ENCODE measurements at places on chromosomes 3 and 15.

- no peak for DNase-seq
These were observed 131.2 kb upstream of the TGFBR2 start for GRCh38 chr3:30475038-30475808.

DNA sequence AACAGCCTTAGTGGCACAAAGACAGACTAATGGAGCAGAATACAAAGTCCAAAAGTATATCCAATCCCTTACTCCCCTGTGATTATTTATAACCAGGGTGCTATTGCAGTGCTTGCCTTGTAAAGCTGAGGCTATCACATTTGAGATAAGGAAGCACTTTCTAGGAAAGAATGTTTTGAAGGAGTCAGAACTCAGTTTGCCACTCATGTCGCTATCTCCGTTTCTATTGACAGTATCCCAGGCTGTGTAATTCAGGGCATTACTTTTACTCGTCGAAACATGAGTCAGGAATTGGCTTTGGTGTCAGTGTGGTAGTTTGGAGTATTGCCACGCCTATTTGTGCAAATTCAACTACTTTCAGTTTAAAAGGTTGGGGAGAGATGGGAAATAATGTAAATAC lies 78.4 kb downstream of the FBXL2 start:
- DNase-seq = no peak

DNA sequence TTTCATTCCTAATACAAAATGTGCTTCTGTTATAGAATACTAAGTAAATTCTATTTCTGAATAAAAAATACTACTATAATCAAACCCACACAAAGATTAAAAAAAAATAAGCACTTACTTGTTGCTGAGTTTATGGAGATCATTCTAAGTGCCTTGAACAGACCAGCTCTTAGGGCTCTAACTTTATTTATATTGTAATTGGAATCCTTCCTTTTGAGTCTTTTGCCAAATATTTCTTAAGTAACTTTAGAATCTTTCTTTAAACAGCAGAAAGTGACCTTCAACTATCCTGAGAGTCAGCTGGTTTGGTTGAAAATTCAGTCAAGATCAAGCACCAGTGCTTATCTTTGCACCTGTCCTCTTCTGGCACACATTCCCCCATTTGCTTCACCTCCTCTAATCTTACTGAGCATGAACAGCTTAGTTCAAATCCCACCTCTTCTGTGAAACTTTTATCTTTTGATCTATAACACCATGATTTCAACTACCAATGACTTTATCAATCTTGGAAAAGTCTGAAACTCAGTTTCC lies 149.3 kb downstream of the VPS13C start:
- DNase-seq = no peak

DNA sequence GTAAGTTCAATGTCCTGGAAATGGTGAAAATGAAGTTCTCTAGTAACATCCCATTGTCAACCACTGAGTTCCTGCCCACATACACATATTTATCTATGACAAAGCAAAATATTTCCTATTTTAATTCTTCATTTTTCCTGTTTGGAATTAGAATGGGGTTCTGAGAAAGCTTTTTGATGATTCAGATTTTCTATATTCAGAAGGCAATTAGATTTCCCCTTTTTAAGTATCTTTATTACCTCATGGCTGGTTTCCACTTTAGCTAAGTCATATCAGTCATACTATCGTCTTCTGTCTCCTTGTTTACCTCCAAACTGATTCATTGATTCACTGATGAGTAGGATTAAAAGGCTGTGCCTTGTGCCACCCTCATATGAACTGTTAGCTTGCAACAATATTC lies 17.9 kb downstream of the ETFA start:
- no peak for DNase-seq

GRCh38 chr3:16395212-16395611 lies 118.3 kb downstream of the RFTN1 start:
- no peak for DNase-seq

GRCh38 chr3:118186051-118186450 lies 848.6 kb downstream of the IGSF11 start:
- DNase-seq = no peak

DNA sequence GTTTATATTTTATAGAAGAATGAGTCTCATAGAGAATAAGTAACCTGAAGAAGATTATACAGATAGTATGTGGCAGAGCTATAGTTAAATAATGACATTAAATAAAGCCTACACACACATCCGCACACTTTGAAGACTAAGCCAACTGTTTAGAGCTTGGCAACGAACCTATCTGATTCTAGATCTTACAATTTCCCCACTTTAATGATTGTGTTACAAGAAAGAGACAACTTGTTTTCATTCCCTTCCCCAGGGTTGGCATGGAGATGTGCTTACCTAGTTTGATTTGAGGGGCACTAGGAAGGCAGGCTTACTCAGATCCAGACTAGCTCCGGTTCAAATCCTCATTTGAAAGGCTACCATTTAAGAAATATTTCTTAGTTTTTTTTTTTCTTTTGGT lies 61.9 kb upstream of the CBLB start:
- DNase-seq = no peak

DNA sequence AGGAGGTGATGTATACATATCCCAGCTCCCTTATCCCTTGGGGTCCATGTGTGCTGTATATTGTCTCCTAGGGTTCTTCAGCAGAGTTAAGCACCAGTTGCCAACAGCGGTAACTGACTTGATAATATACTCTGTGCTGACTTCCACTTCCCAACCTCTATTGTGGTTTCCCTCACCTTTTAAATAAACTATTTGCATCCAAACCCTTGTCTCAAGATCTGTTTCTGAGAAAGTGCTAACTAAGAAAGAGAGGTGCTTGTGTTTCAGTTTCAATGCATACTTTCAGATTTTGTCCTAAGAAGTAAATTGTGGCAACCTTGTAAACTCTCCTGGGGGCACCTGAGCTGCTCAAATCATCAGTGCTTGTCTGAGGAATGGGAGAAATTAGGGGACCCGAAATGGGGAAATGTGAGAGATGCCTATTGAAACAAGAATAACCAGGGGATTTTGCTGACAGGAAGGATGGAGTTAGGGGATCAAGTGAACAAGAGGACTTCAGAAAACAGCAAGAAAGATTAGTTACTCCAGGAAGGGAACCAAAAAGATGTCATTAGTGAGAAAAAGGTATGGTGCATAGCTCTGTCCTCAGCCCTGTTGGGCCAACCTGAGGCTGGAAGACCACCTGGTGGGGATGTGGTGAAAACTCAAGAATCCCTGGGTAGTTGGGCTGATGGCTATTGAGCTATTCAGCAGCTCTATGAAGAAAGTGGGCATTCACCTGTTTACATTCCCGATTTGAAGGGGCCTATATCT lies 50.9 kb upstream of the MRPL3 start:
- no peak for DNase-seq

DNA sequence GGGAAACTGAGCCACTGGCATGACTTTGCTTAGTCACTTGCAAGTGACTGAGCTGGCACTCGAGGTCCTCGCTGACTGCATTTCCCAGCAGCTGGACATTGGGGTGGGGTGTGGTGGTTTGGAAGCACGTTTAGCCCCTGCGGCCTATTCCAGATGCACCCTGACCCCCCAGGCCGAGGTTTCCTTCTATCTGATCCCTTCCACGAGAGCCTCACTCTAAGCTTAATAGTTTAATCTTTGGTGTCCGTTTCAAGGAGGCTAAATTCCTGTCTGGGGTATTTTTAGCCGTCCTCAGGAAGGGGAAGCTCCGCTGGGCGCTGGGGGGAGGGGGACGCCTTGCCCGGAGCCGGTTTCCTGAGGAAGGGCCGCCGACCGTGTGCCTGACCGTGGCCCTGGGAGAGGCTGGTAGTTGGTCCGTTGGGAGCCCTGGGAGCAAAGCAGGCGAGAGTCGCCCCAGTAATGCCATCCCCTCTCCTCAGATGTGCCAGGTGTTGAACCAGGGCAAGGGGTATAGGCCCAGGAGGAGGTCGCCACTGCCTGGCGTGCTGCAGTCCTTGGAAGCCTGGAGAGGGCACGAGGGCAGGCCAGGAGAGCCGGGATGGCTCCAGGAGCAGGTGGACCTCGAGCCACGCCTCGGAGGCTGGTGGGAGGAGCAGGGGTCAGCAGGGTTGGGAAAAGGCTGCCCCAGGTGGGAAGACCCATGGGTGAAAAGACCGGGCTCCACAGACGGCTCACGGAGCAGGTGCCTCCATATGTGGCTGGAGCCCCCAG lies 37.2 kb downstream of the IDH2 start:
- no peak for DNase-seq

DNA sequence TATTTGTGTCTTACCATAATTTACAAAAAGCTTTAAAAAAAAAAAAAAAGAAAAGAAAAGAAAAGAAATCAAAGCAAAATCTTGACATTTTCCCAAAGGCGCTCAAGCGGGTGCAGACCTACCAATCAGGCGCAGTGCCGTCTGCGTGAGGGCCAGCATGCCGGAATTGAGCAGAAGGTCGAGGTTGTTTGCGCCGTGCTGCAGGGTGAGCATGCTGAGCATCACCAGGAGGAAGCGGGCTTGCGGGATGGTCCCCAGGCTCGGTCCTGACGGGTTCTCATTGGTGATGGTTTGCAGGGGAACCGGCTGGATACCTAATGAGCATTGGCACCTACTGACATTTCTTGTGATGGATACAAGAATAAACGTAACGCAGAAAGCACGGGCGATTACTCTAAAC lies 93.9 kb downstream of the HERC2 start:
- no peak for DNase-seq

GRCh38 chr3:45596290-45596791 lies 1.8 kb downstream of the LIMD1 start:
- no peak for DNase-seq

DNA sequence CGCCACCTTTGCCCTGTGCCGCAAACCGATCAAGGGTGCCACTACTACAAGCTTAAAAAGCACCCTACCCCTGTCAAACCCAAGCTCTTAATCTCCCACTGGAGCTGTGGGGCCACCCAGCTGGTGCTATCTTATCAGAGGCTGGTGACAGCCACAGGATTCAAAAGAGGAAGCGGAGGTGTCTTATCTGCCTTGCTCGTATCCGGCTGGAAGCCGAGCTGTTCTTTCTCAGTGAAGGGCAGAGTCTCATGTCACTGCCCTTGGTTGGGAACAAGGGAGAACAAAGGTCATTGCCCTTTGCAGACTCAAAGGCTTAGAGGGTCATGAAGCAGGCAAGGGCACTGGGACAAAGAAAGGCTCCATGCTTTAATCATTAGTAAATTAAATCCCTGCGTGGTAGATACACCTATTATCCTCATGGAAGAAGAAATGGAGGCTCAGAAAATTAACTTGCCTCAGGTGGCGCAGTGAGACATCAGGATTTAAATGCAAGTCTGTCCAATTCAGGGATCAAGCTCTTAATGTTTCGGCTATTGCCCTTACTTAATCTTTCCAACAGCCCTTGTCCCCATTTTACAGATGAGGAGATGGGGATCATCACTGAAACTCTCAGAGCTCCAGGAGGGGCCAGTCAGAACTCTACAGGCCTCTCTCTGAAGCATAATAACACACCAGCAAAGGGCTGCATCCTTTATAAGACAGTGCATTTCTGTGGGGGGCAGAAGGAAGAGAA lies 360.0 kb upstream of the PROK2 start:
- DNase-seq = no peak

DNA sequence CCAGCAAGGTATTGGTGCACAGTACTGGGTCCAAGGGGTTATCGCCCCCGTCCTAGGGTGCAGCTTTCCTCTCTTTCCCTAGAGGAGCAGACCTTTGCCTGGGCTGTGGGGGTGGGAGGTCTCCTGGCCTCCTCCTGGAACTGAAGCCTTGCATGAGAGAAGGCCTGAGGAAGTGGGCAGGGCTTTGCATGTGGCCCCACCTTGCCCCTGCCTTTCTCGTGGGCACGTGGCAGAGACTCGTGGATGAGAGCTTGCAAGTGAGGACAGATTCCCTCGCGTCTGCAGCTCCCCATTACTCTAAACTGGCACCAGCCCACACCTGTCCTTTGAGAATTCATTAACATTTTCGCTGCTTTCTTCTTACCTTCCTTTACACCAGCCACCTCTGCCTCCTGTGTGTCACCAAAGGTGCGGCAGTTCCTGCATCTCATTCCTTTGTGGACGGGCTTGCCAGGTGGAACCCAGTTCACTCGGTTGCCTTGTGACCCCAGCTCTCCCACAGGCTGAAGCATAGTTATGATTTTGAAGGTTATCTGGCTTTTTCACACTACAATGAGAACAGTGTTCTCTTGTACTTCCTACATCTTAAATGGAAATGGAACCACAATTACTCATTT lies 40.9 kb upstream of the NR2C2 start:
- no peak for DNase-seq

GRCh38 chr15:47987908-47988532 lies 132.8 kb upstream of the SLC24A5 start:
- DNase-seq = no peak

DNA sequence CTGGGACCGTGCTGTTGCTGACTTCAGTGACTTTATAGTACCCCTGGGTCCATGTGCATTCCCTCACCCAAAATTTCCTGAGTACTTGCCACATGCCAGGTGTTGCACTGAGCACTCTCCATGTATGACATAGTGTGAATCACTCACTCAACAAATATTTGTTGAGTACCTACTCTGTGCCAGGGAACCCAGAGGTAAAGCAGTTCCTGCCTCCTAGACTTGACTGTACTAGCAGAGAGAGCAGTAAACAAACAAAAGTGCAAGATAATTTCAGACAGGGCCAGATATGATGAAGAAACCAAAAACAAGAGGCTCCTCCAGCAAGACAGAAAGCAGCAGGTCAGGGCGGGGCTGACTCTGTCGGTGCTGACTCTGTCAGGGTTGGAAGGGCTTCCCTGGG lies 12.2 kb downstream of the TGM4 start:
- no peak for DNase-seq

GRCh38 chr15:69862540-69862939 lies 235.2 kb downstream of the TLE3 start:
- no peak for DNase-seq

DNA sequence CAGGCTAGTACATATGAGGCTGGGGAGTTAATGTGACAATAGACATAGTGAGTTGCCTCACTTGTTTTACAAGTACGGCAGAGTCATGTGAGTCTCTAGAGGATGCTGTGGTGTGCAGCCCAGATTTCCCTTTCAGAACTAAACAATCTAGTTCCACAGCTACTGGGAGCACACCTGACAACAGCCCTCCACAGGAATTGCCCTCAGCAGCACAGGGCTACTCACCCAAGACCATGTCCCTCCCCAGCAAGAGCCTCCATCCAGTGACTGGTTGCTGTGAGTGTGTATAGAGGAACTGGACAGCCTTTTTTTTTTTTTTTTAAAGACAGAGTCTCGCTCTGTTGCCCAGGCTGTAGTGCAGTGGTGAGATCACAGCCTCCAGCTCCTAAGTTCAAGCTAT lies 40.2 kb upstream of the UBE2E2 start:
- DNase-seq = no peak

DNA sequence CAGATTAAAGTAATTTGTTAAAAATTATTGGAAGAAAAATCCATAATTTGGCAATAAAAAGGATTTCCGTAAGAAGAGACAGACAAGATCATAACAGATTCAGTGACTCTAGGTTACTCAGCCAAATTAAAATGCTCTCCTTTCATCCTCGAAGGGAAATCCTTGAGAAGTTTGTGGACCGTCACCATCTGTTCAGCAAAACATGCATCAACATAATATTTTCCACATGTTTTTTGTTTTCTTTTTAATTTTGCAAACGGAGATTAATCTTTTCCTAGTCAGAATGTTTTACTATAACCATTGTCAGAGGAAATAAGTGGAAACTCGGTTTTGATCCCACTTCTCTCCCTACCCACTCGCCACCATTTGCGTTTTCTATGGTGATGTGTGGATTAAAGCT lies 128.3 kb downstream of the TMCO5A start:
- DNase-seq = no peak
